Activated CD4-positive, alpha-beta T cell treated with anti-CD3 and anti-CD28 coated beads, Interleukin-2, amount 50 U/mL, for 24 hours (primary cell): ENCODE measurements at places on chromosomes 3 and 15.

DNA sequence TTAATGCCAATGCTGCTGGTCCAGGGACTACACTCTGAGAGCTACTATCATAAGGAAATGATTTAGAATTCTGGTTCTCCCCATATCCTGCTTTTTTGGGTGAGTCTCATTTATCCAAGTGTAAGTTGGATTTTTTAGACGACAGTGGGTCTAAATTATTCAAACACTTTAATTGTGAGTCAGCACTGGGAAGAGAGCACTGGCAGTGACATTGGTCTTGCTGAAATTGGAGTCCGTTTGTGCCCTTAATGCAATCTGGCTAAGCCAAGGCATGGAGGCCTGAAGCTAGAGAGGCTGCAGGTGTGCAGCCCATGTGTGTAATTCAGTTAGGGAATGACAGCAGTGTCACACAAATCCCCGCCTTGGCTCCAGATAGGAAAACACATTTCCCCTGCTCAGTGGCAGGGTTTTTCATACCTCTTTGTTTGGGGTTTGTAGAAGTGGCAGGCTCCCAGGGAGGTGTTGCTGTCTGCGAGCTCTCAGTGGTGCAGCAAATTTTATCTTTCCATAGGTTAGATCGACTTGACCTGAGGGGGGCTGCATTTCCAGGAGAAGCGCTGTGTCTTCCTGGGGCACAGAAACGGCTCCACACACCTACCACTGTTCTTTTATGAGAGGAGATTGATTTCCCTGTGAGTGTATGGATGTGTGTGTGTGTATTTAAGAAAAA lies 197.7 kb downstream of the CD47 start:
- no peak for DNase-seq

DNA sequence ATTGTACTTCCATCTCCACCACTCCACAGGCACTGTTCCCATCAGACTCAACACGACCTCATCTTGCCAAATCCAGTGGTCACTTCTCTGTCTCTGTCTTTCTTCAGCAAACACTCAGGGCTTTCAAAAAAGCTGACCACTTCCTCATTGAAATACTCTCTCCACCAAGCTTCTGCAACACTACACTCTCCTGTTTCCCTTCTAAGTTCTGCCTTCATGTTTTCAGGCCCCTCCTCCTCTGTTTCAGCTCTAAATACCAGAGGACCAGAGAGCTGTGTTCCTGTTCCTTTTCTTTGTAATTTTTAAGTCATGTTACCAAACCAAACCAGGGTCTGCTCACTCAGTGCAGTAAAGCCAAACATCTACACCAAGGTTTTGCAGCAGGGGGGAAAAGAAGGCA lies 33.8 kb upstream of the ACP3 start:
- DNase-seq: no peak

GRCh38 chr15:64928626-64929220 lies 17.0 kb downstream of the ANKDD1A start:
- DNase-seq: no peak

GRCh38 chr3:126680667-126681055 lies 23.4 kb upstream of the CHCHD6 start:
- no peak for DNase-seq

DNA sequence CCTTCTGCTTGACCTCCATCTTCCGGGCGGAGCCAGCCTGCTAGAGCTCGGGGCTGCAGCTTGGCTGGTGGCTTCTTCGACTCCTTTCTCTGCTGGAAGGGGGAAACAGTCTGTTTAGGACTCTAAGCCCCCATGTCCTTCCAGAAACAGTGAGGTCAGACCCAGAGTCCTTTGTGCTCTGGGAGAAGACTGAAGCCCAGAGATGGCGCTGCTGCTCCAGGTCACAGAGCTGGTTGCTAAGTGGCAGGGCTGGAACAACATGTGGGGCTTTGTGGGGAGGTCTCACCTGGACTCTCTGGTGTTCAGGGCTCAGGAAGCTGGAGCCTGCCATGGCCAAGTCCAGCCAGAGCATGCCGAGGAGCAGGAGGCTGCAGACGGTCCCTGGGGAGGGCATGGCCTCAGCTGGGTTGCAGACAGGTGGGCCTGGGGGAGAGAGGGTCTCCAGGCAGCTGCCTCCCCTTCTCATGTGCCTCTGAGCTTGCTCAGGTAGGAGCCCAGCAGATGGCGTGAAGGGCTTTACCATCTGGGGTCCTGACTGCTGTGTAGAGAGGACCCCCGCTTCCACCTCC lies 2.9 kb downstream of the GHRL start:
- no peak for DNase-seq

GRCh38 chr3:94716326-94717018 lies 653.6 kb downstream of the NSUN3 start:
- no peak for DNase-seq

DNA sequence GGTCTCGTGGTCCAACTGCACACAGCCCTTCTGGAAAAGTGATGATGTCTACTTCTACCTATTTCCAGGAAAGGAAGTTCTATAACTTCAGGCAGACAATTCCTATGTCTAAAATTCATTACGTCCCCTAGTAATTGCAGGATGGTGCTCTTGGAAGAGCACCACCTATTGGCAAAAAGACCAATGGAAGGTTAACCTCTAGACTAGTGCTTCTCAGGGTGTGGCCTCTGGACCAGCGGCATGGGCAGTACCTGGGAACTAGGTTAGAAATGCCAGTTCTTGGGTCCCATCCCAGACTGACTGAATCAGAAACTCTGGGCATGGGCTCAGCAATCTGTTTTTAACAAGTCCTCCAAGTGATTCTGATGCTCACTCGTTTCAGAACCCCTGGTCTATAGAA lies 258.3 kb upstream of the ICE2 start:
- no peak for DNase-seq

DNA sequence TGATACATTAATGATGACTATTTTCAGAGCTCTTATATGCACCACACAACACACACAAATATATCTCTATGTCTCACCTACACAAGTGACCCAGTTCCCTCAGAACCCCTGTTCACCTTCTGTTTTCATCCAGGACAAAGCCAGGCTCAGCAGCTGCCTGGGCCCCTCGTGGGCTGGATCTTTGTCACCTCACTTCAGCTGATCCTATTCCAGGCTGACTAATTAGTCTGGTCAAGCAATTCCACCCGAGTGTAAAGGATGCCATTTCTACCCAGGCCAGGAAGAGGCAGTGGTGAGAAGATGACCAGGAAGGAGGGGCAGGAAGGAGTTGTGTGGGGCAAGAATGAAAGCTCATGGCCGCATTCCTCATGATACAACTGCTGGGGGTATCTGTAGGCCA lies 62.3 kb downstream of the DHX30 start:
- DNase-seq: no peak

DNA sequence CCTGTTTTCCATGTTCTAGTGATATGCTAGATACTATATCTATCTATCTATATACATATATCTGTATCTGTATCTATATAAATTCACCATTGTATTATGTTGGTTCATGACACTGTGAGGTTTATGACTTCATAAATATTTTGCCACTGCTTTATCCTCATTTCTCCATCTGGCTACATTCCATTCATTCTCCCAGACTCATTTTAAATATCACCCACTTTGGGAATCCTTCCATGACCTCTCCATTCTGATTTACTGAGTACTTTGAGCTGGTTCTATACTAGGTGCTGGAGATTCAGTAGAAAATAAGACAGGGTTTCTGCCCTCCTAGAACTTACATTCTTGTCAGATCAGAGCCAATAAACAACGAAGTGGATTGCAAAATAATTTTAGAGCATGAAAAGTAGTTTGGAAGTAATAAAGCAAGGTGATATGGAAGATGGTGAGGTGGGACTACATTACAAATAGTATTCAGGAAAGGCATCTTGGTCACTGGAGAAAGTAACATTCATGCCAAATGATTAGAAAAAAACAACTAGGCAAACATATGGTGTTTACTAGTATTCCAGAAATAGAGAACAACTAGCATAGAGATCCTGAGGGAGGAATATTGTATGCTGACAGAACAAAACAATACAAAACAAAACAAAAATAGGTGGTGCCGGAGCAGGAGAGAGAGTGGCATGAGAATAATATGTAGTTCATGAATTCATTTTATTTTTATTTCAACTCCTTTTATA lies 11.6 kb upstream of the PLSCR4 start:
- no peak for DNase-seq

DNA sequence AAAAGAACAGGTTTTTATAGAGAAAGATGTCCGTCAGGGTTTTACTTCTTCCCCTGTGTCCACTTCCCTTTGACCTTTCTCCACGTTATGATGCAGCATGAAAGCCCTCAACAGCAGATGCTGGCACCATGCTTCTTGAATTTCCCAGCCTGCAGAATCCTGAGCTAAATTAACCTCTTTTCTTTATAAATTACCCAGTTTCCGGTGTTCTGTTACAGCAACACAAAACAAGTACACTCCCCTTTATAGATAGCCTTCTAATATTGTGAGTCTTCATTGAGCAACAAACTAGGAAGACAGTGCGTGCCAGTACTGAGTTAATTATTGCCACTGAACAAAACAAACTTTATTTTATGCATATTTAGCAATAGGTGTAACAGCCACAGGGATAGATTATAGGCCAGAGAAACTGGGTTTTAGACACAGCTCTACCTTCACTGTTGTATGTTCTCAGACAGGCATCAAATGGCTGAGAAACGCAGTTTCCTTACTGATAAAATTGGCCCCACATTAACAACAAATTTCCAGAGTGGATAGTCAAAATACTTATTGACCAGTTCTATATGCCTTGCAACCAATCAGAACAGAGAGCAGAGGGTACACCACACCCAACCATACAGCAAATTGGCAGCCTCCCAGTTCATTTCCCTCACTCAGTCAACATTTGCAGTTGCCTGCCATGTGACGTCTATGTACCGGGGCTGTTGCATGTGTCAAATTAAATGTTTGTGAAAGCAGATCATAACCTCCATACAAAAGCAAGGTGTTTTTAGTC lies 14.4 kb upstream of the TBL1XR1 start:
- no peak for DNase-seq

GRCh38 chr3:52819936-52820335 lies 10.5 kb downstream of the ITIH4 start:
- DNase-seq: no peak

DNA sequence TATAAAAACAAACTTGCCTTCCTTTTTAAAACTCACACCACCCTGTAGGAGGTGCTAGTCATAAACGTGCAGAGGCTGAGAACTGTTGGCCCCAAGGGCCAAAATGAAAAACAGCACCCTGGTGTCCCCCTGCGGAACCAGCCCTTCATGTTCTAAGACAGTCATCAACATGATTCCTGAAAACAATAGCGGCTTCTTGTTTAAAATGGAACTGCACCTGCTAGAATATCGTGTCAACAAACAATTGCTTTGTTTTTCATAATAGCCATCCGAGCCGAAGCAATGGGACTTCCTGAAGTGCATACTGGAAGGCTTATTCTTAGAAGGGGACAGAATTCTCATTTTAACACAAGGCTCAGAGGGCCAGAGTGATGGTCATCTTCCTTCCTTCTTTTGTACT lies 43.7 kb downstream of the MECOM start:
- DNase-seq: no peak

DNA sequence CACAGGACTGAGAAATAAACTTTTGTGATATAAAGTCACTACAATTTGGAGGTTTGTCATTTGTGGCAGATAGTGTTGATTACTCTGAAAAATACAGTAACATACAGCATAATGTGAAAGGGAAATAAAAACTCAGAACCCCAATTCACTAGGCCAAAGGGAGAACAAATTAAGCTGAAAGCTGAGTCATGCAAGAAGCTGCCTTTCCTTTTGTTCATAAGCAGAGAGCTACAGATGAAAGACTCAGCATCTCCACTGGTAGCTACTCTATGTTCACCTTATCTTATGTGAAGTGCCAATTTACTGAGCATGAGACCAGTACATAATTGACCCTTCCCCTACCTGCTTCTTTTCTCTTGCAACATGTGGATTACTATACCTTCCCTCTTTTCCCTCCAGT lies 19.3 kb upstream of the SLTM start:
- DNase-seq: no peak
